ENCODE measurements at places on chromosomes 13 and 19. TPM values are rescaled to one million over a fixed set of nuclear protein-coding genes. Genes with fewer than 3 reads are reported as not detected.
A peak's percentile ranks its signal among the peaks of the same experiment; 100 is the strongest.

- no peaks in the 10 kb centered on the region for H3K36me3 ChIP-seq
- no peak overlapping the region for H3K4me3 ChIP-seq
- DNase-seq, result peak; percentile 46
- H3K4me1 ChIP-seq, result no peaks in the 10 kb centered on the region
- H3K27ac ChIP-seq, result no peak overlapping the region
Observed at GRCh38 chr19:13408889-13409518, 97.3 kb downstream of the CACNA1A start.

DNA sequence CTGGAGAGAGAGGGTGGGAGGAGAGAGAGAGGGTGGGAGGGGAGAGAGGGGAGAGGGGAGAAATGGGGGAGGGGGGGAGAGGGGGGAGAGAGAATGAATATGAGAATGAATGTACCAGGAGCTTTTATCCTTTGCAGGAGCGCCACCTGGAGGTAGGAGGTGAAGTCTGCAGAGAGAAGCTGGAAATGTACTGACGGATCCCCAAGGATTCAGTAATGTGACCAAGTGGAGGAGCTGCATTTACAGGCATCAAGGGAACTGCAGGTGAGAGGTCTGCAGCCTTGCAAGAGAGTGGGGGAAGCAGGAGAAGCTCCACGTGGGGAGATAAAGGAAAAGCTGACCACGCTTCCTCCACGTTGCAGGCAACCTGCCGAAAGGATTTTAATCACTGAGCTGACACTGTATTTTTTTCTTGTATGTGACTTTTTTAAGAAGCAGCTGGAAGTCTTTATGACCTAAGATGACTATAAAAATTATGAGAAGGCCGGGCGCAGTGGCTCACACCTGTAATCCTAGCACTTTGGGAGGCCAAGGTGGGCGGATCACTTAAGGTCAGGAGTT lies 33.7 kb downstream of the VSTM1 start:
- H3K36me3 ChIP-seq, result no peaks in the 10 kb centered on the region
- no peak overlapping the region for H3K4me3 ChIP-seq
- H3K4me1 ChIP-seq, result peaks cover 7% of the 10 kb centered on the region
- no peaks in the 10 kb centered on the region for H3K27me3 ChIP-seq
- DNase-seq, result peak; percentile 95
- 0 out of 2 replicates have a peak overlapping the region, but pooled peaks have one; percentile 0 for H3K27ac ChIP-seq

- H3K36me3 ChIP-seq, result no peaks in the 10 kb centered on the region
- no peaks in the 10 kb centered on the region for H3K4me1 ChIP-seq
- no peaks in the 10 kb centered on the region for H3K27me3 ChIP-seq
Observed at GRCh38 chr13:101673360-101674105, 221.1 kb downstream of the ITGBL1 start.

GRCh38 chr19:10836479-10837330 lies 693 bp upstream of the TMED1 start:
- H3K4me3 ChIP-seq, result peak overlapping the region; percentile 66
- peak overlapping the region; percentile 98 for H3K27ac ChIP-seq
- H3K36me3 ChIP-seq, result 0 out of 2 replicates have a peak, but pooled peaks cover 3% of the 10 kb centered on the region

DNA sequence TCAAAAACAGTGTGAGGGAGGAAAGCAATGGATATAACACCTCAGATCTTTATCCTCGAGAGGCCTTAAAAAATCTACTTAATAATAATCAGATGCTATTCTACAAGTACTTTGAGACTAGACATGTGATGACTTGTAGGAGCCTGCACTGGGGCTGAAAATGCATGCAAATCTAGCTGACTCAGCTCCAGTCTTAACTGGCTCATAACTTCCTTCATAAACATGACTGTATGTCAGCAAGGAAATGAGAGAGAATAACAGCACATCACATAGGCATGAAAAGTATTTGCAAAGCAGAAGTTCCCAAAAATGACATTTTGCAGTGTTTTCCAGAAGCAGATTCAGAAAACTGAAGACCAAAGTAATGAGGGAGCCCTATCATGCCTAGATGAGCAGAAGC lies 38.1 kb downstream of the PSG5 start:
- no peak overlapping the region for H3K27ac ChIP-seq
- no peak overlapping the region for H3K4me3 ChIP-seq
- no peak for DNase-seq
- no peaks in the 10 kb centered on the region for H3K4me1 ChIP-seq
- no peaks in the 10 kb centered on the region for H3K36me3 ChIP-seq

- no peaks in the 10 kb centered on the region for H3K27me3 ChIP-seq
- no peak overlapping the region for H3K27ac ChIP-seq
- H3K4me3 ChIP-seq, result no peak overlapping the region
Observed at GRCh38 chr13:106367361-106367971, 168.0 kb downstream of the EFNB2 start.

- peaks cover 3% of the 10 kb centered on the region for H3K4me1 ChIP-seq
- peak; percentile 97 for DNase-seq
- H3K27ac ChIP-seq, result no peak overlapping the region
Observed at GRCh38 chr19:8585894-8586750, 8.9 kb upstream of the MYO1F start.

GRIN2D gene
- total RNA-seq, result 16.5 TPM

INSR gene
- 55.2 TPM for total RNA-seq

- H3K4me1 ChIP-seq, result no peaks in the 10 kb centered on the region
- no peak overlapping the region for H3K27ac ChIP-seq
- H3K27me3 ChIP-seq, result no peaks in the 10 kb centered on the region
- no peaks in the 10 kb centered on the region for H3K36me3 ChIP-seq
Observed at GRCh38 chr13:48656608-48657007, 2.9 kb downstream of the CYSLTR2 start.

DNA sequence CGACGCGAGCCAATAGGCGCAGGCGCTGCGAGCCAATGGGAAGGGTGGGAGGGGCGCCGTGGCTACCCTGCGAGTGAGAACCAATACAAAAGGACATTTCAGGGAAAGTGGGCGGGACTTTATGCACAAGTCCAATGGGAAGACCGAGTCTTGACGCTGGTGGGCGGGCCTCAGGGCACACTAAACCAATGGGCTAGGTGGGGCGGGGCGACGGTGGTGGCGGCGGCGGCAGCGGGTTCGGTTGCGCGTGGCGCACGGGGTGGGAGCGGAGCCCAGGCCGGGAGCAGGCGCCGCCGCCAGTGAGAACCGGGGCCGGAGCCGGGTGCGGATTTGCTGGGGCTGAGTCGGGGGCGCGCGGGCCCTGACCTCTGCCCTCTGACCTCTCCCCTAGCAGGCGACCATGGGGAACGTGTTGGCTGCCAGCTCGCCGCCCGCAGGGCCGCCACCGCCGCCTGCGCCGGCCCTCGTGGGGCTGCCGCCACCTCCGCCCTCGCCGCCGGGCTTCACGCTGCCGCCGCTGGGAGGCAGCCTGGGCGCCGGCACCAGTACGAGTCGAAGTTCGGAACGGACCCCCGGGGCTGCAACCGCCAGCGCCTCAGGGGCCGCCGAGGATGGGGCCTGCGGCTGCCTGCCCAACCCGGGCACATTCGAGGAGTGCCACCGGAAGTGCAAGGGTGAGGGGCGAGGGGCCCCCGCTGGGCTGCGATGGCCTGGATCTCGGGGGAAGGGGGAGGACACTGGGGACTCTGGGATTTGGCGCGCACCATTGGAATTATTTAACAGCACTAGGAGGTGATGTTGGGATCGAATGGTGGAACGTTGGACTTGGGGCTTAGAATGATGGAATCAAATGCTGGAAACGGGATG lies at the start of gene TOMM40:
Gene TOMM40 (plus strand): TSS at position 239 of the 867 bp plus-strand sequence. CDS start 162 bp downstream, at position 401.
- H3K27ac ChIP-seq, result peak within 1 kb of the TSS; percentile 90
- peak; percentile 81 for DNase-seq
- H3K4me3 ChIP-seq, result peak within 1 kb of the TSS; percentile 98
- H3K36me3 ChIP-seq, result peaks cover 36% of the 10 kb centered on the region
- peaks cover 9% of the 10 kb centered on the region for H3K4me1 ChIP-seq
- no peaks in the 10 kb centered on the region for H3K27me3 ChIP-seq

- peaks cover 17% of the 10 kb centered on the region for H3K27me3 ChIP-seq
- H3K4me1 ChIP-seq, result peaks cover 42% of the 10 kb centered on the region
Observed at GRCh38 chr13:34941436-34941834, 635 bp upstream of the NBEA start.

DNA sequence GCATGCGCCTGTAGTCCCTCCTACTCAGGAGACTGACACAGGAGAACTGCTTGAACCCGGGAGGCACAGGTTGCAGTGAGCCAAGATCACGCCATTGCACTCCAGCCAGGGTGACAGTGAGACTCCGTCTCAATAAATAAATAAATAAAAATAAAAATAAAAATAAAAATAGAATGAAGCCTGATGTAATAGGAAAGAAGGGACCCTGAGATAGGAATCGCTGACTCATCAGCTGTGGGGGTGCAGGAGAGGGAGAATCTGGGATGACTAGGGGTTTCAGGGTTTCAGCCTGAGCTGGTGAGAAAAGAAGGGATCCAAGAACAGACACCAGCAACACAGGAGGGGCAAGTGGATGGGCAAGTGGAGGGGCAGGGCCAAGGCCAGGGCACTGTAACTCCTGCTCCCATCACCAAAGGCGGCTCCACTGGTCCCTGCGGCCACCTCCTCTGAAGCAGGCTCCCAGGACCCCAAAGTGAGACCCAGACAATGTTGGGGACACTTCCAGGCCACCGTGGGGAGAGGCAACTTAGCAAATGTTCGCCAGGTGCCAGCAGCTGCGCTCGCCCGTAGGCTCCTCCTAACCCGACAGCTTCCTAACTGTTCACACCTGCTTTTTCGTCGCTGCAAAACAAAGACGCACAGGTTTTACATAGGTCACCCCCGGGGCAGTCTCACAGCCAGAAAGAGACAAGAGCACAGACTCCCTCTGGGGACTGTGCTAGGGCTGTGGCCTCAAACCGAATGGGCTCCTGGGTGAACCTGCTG lies 1.2 kb downstream of the HAUS8 start:
- DNase-seq, result peak; percentile 62
- H3K36me3 ChIP-seq, result 0 out of 2 replicates have a peak, but pooled peaks cover 4% of the 10 kb centered on the region
- H3K27me3 ChIP-seq, result no peaks in the 10 kb centered on the region
- H3K4me1 ChIP-seq, result peaks cover 15% of the 10 kb centered on the region

DNA sequence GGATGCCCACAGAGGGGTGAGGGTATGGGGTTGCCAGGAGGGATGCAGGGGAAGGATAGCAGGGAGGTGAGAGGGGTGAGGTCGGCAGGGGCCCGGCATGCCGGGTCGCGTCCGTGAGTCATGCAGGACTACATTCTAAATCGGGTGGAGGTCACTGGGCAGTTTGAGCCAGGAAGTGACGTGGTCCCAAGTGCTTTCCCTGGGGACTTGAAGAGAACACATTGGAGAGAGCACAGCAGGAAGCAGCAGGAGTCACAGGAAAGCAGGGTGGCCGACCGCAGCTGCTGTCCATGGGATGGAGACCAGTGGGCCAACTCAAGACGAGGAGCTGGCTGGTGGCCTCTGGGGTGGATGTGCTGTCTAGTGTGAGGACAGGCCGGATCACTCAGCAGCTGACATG lies 92.0 kb upstream of the WASF3 start:
- H3K36me3 ChIP-seq, result no peaks in the 10 kb centered on the region
- no peak overlapping the region for H3K4me3 ChIP-seq
- no peaks in the 10 kb centered on the region for H3K27me3 ChIP-seq
- no peaks in the 10 kb centered on the region for H3K4me1 ChIP-seq

GPR4 gene
- 0.14 TPM for total RNA-seq

- H3K36me3 ChIP-seq, result no peaks in the 10 kb centered on the region
- no peaks in the 10 kb centered on the region for H3K4me1 ChIP-seq
- no peak overlapping the region for H3K27ac ChIP-seq
- no peak overlapping the region for H3K4me3 ChIP-seq
- no peaks in the 10 kb centered on the region for H3K27me3 ChIP-seq
Observed at GRCh38 chr13:113118261-113119021, 4.2 kb upstream of the F10 start.

PSG3 gene
- not detected for total RNA-seq

KLHL1 gene
- total RNA-seq, result not detected

GPR12 gene
- total RNA-seq, result not detected

DNA sequence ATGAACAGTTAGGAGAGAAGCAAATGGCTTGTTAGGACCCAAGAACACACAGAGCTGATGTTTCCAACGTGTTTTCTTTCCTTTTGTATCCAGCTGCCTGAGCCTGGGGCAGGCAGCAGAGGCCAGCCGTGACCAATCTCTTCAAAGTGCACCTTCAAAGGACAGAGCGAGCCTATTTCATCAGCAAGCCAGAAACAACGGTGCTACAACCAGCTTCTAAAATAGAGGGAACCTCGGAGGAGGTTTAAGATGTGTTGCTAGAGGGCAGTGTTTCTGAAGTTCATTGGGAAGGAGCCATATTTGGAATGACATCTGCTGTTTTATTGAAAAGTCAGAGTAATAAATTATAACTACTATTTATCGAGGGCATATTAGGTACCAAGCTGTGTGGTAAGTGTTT lies 56.2 kb upstream of the RFC3 start:
- no peaks in the 10 kb centered on the region for H3K36me3 ChIP-seq
- no peak overlapping the region for H3K4me3 ChIP-seq
- H3K27ac ChIP-seq, result no peak overlapping the region
- H3K27me3 ChIP-seq, result no peaks in the 10 kb centered on the region
- DNase-seq, result peak; percentile 43

OVOL3 gene
- total RNA-seq, result not detected

Data from GM23338 (cell line).